ENCODE measurements at places on chromosomes 16 and 17.

GRCh38 chr17:37841232-37841631 lies 83.0 kb upstream of the TBC1D3K start:
- no peak for DNase-seq

DNA sequence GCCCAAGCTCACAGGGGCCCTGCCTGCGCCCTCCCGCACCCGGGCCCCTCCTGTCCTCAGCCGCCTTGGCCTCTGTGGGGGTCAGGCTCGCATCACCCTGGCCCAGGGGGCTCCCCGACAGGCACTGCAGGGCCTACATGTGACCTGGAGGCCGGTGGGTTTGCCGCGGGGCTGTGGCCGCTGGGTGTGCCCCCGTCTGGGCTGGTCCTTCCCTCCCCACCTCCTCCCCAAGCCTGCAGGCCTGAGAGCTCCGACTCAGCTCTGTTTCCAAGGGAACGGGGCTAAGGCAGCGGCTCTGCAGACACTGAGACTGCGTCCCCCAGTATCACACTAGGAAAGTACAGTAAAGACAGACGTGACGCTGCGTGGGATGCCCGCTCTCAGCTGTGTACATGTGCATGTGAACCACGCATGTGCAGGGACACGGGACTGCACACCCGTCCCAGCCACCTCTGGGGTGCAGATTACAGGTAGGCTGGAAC lies 16.5 kb upstream of the WDR45B start:
- DNase-seq = no peak

GRCh38 chr17:72239548-72239947 lies 118.7 kb downstream of the SOX9 start:
- DNase-seq = no peak

- DNase-seq = no peak
Observed at GRCh38 chr17:6545291-6545690, 11.1 kb downstream of the PITPNM3 start.

GRCh38 chr17:45968732-45969131 lies 30.3 kb upstream of the STH start:
- DNase-seq = no peak

- DNase-seq = no peak
Observed at GRCh38 chr17:57484826-57485565, 228.7 kb downstream of the MSI2 start.

- no peak for DNase-seq
Observed at GRCh38 chr17:31378638-31379037, 12.8 kb upstream of the RAB11FIP4 start.

DNA sequence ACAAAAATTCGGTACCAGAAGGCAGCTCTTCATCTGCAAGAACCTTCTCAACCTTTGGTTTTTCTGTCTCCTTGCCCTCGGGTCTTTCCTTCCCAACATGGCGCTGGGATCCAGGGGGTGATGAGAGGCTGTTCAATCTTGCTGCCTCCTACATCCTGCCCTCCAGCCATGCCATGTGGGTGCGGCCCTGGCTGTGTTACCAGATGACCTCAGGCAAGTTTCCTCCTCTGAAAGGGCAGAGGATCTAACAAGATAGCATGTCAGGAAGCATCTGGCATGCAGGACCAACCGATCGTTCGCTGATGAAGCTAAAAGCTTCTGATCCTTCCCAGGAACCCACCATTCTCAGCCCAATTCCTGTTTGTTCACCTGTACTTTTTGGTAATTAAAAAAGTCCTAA lies 36.8 kb upstream of the BCAR1 start:
- no peak for DNase-seq

DNA sequence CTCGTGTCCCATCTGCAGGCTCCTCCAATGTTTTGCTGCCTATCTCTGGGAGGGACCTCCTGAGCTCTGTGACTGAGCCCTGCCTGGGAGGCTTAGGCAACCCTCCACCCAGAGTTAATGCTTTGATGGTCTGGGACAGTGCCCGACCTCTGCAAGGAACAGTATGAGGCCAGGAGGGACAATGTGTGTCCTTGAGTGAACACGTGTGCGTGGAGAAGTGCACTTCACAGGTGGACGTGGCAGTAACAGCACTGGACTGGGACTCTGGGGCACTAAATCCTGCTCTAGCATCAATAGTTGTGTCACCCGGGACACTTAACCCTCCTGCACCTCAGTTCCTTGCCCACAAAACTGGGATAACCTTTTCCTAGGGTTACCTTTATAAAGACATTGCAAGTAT lies 4.6 kb downstream of the UBTF start:
- DNase-seq = no peak

DNA sequence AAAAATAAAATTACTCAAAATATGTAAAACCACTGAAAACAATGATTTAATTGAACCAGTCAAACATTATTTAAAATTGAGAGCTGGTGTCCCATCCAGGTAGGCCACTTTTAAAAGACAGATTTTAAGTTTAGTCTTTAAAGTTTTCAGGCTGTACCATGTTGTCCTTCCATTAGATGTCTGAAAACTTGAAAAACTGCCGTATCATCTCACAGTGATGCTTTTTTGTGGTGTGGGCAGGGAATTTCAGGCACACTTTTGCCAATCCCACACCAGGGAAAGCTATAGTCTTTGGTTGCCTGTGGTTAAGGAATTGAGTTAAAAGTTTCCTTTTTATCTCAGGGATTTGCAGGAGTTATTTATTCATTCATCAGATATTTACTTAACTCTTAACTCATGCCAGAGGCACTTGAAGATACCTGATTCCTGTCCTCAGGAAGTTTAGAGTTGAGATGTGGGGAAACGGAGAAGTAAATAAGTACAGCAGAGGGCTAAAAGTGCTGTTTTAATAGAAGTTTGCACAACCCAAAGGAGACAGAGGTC lies 3.2 kb downstream of the SNTB2 start:
- DNase-seq = no peak

GRCh38 chr16:88815901-88816589 lies 4.3 kb upstream of the APRT start:
- DNase-seq = no peak

DNA sequence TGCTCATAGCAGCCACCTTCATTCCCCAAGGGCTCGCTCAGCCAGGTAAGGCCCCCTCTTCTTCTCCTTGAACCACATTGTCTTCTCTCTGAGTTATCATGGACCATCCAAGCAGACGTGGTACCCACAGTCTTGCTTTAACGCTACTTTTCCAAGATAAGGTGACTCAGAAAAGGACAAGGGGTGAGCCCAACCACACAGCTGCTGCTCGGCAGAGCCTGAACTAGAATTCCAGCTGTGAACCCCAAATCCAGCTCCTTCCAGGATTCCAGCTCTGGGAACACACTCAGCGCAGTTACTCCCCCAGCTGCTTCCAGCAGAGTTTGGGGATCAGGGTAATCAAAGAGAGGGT lies 272 bp downstream of the CCL2 start:
- no peak for DNase-seq

GRCh38 chr16:89476379-89476778 lies 14.0 kb downstream of the ANKRD11 start:
- no peak for DNase-seq

GRCh38 chr16:76970087-76970744 lies 220.8 kb upstream of the MON1B start:
- DNase-seq = no peak

- DNase-seq = peak; percentile 84
Observed at GRCh38 chr17:81020767-81021497, 14.0 kb upstream of the BAIAP2 start.

- DNase-seq = no peak
Observed at GRCh38 chr16:48612611-48613010, 2.6 kb upstream of the N4BP1 start.

- DNase-seq = no peak
Observed at GRCh38 chr16:78794581-78795250, 695.3 kb downstream of the WWOX start.

GRCh38 chr17:54172096-54172984 lies 349.6 kb downstream of the KIF2B start:
- peak; percentile 32 for DNase-seq

DNA sequence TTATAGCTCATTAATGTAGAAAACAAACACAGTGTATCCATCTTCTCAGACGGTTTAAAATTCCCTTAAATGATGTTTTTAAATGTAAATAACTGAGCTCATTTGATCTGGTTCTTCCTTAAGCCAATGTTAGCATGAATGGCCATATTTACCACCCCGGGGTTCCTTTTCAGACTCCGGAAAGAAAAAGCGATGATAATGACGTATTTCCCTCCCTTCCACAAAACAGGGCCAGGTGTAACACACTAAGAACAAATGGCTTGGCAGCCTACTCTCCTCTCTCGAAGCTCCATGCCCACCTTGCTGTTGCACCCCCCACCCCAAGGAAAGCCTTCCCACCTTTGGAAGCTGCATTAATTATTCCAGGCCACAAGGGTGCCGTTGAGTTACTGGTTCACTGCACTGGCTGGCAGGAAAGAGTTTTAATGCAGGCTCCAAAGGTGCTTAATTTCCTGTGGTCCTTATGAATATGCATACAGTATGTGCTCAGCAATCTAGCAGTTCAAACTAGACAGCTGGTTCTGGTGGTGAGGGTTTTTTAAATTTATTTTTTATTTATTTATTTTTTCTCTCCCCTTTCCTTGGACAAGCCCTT lies 378.9 kb downstream of the WWOX start:
- no peak for DNase-seq
